NCI-H2029 (cell line): ENCODE measurements at places on chromosomes 11 and 22.

DNA sequence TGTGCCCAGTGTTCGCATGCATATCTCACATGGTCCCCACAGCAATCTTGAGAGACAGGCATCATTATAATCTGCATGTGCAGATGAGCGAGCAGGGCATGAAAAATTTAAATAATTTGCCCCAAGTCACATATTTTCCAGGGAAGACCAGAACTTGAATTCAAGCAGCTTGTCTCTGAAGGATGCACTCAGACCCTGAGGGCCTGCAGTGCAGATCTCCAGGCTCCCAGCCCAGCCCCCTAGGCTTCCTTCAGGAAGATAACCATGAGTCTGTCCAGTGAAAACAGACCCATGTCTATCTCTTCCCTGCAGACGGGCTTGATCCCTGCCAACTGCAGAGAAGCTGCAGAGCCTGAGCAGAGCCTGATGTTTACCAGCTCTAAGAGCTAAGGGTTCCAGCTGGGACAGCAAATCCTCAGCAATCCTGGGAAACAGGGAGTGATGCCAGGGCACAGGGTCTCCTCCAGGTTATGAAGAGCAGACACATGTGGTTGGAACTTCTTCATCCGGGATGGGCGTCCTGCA lies 55.1 kb downstream of the NAV2 start:
- DNase-seq: peak; percentile 17

DNA sequence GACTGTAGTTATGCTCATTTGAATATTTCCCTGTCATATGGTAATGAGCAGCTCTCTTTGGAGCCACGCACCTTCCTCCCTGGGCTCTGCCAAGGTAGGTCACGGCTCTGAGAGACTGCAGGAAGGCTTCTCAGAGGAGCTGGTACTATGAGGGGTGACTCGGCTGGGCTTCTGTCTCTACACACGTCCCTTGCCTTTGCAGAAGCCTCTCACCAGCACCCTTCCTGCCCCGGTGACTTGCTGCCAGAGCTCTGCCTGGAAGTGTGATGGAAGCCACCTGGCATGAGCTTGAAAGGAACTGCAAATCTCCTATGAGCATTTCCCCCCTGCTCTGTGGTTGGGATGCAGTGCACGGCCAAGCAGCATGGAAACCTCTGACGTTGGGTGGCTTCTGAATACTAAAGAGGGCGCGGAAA lies 74.2 kb downstream of the KIRREL3 start:
- DNase-seq: no peak

- DNase-seq: no peak
Measured at GRCh38 chr11:65219930-65220213, 38.1 kb downstream of the CAPN1 start.

- DNase-seq: no peak
Measured at GRCh38 chr11:82676483-82677094, 57.1 kb downstream of the FAM181B start.

- DNase-seq: no peak
Measured at GRCh38 chr22:30294066-30294465, 4.8 kb upstream of the CASTOR1 start.
